ENCODE measurements at places on chromosomes 4 and X.

DNA sequence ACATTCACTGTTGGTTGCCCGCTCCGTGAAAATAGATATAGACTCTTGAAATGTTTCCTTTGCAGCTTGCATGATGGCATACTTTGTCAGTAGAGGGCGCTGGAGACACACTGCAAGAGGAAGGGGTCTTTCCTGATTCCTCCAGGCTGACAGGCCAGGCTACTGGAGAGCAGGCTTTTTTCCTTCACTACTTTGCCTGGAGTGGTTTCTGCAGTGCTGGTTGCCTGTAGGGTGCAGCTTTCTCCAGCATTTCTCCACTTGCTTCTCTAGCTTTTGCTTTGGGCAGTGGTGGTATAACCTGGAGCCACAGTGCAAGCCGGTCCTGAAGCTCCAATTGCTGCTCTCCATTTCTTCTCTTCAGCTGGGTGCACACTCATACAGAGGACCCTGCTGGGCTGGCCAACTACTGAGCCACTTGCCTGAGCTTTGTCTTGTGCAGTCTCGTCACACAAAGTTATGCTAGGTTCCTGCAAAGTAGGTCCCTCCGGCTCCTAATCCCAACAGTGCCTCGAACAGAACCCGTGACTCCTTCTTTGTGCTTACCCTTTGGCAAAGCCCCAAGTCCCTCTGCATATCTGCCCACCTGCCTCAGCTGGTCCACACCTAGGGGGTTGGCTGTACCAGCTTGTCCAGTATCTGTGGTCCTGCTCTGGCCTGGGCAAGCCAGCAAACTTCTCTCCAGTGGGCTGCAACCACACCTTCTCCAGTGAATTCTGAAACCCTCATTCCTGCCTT lies 46.3 kb downstream of the RASSF6 start:
- DNase-seq = peak; percentile 58

DNA sequence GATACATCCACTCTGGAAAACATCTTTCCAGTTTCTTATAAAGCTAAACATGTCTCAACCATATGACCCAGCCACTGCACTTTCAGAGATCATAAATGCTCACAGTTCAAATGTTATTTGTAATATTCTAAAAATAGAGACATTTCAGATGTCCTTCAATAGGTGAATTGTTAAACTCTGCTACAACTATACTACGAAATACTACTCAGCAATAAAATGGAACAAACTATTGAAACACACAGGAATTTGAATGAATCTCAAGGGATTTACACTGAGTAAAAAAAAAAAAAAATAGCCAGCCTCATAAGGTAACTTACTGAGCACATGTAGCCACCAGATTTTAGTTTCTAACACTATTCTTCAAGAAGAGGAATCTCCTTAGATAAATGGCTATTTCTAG lies 253.9 kb downstream of the PCDH18 start:
- no peak for DNase-seq

- DNase-seq = no peak
These were observed 161.6 kb downstream of the IL15 start for GRCh38 chr4:141797966-141798365.

DNA sequence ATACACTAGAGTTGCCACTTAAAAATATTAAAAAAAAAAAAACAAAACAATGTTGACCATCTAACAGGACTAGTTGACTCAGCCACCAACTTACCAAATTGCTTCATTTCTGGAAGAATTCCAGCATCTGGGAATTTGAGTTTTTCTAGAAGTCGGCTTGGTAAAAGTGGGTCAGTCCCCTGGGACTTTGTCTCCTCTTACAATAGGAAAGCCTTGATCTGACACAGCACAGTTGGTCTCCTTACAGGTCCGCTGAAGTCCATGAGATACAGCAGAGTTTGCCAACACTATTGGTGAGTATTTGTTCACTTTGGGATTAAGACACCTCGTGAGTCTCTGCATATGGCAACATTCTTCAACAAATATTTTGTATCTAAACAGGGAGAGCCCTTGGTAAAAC lies 18.2 kb upstream of the DDIT4L start:
- no peak for DNase-seq

DNA sequence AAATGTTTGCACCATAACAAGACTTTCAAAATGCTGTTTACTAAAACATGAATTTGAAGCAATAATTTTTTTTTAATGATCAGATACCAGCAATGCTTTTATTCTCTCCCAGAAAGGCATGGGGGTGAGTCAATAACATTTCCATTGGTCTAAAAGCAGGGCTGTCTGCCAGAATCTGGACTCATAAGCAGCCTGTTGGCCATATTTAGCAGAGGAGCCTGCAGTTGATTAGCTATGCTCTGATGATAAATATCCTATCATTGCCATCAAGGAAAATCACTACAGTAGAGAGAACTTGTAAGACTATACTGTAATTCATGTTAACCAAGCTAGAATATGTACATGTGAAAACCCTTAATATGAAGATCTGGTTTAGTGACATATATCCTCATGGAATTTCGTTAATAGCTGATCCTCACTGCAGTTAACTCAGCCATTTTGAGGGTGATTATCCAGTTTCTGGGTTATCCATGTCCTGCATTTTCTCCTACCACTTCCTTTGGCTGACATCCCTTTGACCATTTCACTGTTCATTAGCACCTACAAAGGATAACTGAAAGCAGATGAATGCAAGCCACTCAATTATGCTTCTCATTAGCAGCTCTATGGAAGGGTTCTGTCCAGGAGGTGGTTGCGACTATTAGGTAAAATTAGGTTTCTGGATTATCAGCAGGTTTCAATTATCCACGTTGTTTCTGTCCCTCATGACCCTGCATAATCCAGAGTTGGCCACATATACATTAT lies 72.9 kb upstream of the DIAPH2 start:
- DNase-seq = no peak

DNA sequence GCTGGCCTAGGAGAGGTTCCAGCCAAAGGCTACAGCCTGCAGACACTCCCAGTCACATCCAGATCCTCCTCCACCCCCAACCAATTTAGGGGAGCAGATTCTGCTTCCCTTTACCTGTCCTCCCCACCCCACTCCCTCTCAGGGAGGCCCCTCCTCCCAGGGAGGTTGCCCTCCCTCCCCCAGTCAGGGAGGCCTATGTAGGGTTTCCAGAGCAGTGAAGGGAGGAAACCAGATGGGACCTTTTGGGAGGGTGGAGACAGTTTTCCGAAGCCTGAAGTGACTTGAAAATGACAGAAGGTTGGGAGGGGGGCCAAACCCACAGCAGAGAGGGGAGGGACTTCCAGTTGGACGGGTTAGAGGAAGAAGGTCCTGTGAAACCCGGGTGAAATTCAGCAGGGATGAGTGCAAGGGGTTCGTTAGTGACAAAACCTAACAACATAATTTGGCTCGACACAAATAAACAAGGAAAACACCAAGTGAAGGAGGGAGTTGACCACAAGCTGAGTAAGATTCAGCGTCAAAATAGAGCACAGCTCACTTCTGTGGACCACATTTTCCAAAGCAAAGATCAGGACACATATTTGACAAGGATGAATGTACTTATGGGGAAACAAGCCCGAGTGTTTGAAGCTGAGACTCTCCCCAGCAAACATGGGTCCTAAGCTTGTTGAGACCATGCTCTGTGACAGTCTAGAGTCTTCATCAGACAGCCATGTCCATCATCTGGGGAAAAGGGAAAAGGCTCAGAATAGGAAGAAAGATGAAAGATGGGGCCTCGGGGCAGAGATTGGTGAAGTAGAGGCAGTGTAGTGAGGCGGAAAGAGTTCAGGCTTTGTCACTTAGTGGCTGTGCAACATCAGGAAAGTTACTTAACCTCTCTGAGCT lies 46.4 kb downstream of the PRPS1 start:
- DNase-seq = peak; percentile 43

DNA sequence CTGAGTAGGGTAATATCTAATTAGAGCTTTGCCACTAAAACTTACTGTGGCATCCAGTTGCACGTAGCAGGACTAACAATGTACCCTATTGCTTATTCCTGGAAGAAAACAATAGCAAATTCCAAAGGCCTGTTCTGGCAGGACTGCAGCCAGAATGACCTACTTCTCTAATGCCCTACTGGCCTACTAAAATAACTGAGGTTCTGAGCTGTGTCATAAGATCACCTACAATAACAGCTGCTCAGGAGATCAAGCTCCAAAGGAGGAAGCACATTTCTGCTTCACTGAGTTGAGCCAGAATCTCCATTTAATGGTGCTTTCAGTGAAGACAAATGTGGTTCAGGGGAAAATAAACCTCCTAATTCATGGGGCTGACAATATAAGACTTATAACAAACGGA lies 42.2 kb upstream of the CXCL8 start:
- DNase-seq = no peak

DNA sequence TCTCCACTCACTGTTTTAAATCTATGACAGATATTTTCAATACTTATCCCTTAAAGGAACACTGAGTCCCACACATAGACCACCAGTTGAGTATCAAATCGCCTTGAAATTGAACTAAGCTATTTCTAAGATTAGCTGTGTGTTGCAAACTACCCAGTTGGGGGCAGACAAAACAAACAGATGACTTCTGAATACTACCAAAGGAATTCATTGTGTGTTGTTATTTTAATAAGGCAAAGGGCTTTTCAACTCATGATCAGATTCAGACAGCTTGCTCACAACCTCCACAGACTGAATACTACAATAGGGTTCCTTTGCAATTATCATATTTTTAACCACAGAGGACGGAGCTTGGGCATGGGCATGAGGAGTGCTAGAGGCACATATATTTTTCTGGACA lies 283.0 kb upstream of the GPC4 start:
- no peak for DNase-seq

DNA sequence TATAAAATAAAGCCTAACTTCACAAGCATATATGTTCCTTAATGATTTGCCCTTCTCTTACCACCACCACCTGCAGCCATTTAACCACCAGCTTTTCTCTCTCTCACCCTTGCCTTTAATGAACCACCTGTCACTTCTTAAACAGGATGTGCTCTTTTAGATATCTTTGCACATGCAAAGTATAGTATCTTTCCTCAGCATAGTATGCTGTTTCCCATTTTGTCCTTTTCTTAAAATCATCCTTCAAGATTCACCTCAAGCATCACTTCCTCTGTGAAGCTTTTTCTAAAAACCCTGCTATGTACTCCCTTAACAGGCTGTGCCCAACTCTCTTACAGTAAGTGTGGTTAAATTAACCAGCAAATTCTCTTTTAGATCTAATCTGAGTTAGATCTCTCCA lies 8.2 kb upstream of the CNOT6L start:
- DNase-seq = no peak

DNA sequence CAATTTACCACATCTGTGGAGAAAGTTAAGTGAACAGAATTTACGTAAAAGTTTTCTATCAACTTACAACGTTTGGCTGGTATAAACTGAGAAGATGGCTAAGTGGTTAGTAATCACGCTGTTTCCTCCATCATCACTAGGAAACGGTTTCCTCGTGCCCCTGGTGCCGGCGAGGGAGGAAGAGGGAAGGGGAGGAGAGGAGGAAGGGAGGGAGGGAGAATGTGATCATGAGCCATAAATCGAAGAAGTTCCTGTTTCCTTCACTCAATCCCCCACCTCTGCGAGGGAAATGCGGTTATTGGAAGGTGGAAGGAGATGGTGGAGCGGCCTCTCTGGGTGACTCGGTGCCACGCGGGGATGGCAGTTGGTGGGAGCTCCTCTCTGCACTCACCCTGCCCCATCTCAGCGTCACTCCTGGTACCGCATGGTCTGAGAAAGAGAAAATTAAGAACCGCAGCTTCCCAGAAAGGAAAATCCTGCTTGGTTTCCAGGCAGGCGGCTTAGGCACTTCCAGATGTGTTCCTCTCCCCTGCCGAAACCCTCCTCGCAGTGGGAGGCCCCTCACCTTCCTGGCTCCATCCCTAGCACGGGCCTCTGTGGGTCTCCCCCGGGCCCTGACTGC lies 216.8 kb downstream of the AFAP1 start:
- no peak for DNase-seq

DNA sequence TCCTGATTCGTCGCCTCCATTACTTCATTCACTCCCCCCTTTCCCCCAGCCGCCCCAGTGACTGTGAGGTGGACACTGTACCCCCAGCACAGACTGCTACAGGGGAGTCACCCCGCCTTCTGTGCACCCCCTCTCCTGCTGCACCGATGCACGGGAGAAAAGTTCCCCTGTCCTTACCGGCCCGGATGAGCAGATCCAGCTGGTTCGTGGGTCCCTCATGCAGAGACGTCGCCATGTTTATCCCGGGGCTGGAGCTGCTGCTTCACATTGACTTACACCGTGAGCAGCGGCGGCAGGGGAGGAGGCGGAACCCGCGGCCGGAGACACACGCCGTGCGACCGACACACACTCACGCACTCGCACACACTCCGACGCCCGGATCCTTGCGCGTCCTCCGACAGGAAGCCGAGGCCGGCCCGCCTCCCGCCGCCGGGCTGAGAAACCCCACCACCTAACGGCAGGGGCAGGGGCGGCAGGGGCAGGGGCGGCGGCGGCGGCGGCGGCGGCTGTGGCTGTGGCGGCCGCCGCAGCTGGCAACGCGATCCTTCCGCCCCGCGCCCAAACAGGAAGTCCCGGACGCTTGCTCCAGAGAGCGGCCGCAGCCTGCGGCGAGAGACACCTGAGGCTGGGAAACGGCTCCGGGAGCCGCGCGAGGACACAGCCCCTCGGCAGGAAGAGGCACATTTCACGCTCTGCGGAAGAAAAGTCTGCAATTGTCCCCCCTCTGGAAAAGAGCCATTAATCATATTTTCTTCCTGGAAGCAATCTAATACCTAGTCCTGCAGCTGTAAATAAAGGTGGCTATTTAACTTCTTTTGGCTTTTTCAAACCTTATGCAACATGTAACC lies 68.6 kb downstream of the NOCT start:
- DNase-seq = peak; percentile 94

GRCh38 chr4:182808673-182809416 lies 108.3 kb downstream of the DCTD start:
- no peak for DNase-seq

GRCh38 chr4:176066757-176067156 lies 1.1 kb downstream of the WDR17 start:
- no peak for DNase-seq

GRCh38 chr4:151983854-151984253 lies 223.0 kb upstream of the GATB start:
- no peak for DNase-seq

DNA sequence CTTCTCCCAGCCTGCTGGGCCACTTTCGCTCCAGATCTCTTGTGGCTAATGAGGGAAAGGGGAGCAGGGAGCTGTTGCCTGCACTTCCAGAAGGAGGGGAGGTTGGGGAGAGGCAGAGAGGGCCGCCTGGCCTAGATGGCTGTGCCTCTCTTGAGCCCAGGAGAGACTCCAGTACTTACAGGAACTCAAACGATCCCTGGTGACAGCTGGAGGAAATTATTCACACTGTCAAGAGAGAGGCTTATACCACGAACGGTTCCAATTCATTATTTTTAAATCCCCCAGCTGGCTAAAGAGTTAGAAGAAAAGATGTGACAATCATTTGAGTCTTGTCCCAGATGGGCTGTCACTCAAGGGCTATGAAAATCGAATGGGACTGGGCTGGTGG lies 96.1 kb downstream of the PHKA2 start:
- DNase-seq = no peak

DNA sequence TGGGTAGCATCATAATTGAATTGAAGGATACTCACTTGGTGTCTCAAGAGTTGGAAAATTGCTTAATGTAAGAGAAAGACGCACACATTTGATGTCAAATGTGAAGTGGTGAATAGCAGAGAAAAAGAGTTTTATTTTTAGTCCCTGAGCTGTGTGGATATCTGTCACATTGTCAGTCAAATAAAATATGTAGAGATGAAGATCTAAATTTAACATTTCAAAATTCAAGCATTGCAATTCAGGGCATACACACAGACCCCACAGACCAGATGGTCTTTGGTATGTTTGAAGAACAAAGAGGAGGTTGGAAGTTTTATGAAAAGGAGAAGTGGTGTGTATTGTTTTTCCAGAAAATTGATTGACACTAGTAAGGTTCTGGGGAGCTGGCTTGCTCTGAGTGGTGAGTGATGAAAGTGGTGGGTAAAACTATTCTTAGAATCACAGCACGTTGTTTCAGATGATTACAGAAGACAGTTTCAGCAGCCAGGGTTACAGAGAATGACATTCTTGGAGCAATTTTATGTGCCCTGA lies 44.9 kb upstream of the BBS12 start:
- no peak for DNase-seq
